ENCODE measurements at places on chromosomes 1 and 21.

DNA sequence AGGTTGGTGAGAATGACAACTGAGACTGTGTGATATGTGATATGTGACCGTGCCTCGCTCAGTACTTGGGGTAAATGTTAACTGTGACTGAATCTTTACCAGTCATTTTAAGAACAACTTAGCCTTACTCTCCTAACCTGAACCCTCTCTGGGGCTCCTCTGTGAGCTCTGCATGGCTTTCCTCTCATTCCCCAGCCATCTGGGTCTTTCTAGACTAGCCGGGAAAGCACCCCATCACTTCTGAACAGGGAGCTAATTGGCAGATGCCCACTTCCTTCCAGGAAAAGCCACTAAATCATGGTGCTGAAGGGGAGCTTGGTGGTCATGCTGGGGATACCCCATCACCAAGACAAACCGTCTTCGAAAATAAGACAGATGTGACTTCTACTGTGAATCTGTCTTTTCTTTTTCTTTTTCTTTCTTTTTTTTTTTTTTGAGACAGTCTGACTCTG, 16.5 kb upstream of the FOXO6 start:
- no peak for DNase-seq

- DNase-seq: no peak
Observed at GRCh38 chr1:41977326-41977725, 58.6 kb upstream of the HIVEP3 start.

DNA sequence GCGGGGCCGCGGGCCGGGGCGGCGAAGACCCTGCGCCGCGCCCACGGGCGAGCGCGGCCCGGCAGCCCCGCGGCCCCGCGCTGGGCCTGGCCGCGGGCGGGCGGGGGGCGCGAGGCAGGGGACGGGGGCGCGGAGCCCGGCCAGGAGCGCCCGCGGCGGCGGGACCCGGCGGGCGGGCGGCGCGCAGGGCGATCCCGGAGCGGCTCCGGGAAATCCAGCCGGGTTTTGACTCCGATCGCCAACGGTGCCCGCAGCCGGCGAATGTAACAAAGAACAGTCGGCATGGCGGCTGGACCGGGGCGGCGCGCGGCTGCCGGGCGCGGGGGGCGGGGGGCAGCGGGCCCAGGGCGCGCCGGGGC, 334 bp downstream of the PRDM15 start:
- DNase-seq: peak; percentile 86

GRCh38 chr21:34793471-34793870, 124.7 kb downstream of the CLIC6 start:
- DNase-seq: no peak

All from NB4 (cell line).